ENCODE measurements at places on chromosomes 3 and 15.

DNA sequence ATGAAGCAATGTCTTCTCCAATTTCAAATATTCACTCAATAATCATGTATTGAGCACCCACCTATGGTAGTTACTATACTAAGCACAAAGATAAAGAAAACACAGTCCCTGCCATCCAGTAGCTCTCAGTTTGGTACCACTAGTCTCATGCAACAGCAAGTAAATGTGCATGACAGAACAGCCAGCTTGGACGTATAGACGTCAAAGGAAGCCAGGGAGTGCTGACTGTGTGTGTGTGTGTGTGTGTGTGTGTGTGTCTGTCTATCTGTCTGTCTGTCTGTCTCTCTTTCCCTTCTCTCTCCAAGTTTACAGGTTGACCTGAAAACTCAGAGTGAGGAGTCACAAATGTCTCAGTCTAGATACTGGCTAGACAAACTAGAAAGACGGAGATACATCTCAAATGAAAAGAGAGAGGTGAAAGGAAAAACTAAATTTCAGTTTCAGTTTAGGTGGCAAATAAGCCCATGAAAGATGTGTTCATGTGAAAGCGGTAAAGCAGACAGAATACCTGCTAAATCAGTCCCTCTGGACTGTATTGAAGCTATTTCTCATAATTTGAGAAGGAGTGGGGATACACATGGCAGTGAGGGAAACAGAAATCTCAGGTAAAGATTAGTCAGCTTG lies 141.1 kb upstream of the PTPRG start:
- DNase-seq: no peak

DNA sequence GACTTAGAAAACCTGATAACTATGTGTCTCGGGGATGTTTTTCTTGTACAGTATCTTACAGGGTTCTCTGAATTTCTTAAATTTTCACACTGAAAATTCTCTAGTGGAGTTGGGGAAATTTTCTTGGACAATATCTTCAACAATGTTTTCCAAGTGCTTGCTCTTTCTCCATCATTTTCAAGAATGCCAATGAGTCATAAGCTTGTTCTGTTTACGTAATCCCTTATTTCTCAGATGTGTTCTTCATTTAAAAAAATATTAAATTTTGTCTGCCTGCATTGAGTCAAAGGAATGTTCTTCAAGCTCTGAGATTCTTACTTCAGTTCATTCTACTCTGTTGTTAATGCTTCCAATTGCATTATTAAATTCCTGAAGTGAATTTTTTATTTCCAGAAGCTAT lies 21.9 kb upstream of the PLSCR2 start:
- no peak for DNase-seq

GRCh38 chr3:70090322-70090913 lies 90.9 kb downstream of the SAMMSON start:
- DNase-seq: no peak

DNA sequence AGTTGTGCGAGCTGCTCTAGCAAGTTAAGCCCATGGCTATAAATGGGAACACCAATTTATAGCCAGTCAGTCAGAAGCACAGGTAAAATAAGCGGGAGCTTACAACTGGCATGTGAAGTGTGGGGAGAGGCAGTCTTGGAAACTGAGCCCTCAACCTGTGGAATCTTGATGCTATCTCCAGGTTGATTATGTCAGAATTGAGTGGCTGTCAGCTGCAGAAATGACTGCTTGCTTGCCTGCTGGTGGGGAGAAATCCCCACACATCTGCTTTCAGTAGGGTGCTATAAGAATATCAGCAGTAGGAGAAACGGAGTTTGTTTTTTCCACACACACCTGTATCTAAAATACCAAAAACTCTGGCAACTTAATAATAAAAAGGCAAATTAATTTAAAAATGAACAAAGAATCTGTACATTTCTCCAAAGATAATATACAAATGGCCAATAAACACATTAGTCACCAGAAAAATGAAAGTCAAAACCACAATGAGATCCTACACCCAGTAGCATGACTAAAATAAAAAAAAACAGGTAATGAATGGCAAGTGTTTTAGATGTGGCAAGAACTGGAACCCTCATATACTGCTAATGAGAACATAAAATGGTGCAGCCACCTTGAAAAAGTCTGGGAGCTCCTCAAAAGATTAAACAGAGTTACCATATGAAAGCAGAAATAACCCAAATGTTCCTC lies 26.0 kb upstream of the MAP4 start:
- no peak for DNase-seq

DNA sequence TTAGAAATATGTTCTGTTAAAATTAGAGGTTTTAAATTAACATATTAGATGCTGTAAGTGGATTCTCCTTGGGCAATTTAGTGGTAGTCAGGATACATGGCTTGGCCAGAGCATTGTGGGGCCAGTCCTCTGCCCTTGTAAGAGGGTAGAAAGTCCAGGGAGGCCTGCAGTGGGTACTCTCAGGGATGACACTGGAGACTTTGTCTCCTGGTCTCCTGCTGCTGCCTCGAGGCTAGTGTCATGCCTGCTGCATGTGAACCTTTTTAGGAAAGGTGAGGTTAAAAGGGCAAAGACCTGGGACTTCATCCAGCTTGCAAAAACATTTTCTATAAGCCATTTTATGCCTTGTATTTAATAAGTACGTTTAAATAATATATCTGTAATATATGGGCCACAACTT lies 96.8 kb upstream of the PROK2 start:
- DNase-seq: no peak

- DNase-seq: no peak
Measured at GRCh38 chr3:8759038-8759707, 10.2 kb downstream of the OXTR start.
